ENCODE measurements at places on chromosomes 2 and 18.
A peak's percentile ranks its signal among the peaks of the same experiment; 100 is the strongest.

- no peak for DNase-seq
Observed at GRCh38 chr18:48121752-48122151, 191.3 kb upstream of the SMAD2 start.

GRCh38 chr2:168593713-168594112, 137.6 kb downstream of the CERS6 start:
- no peak for DNase-seq

DNA sequence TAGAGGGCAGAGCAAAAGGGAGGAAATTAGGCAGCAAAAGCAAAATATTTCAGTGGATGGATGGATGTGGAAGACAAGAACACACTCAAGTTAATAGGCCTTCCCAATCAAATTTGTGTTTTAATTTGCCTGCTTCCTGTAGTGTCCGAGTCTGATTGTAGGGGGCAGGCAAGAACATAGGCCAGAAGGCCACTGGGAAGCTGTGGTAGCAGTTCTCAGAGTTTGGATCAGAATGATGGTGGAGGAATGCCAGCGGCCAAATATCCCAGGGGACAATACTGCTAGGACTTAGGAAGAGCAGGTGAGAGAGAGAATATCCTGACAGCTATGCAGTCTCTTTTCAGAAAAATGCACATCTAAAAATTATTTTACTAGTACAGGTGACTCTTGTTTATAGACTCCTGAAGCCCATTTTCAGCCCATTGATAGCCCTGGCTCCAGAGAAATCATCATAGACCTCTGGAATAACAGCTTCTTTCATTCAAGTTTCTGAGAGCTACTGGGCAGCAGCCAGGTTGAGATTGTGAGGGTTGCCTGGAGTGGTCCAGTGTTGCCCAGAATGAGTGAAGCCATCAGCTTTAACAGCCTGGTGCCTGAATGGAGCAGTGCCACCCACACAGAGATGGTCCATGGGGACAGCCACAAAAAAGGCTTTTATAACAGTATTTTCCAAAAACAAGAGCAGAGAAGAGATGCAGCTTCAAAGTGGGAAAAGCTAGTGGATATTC, 19.1 kb upstream of the SERPINE2 start:
- no peak for DNase-seq

- DNase-seq: peak; percentile 60
Observed at GRCh38 chr18:47036298-47036874, 965 bp upstream of the ELOA2 start.

GRCh38 chr2:98469862-98470544, 25.3 kb downstream of the INPP4A start:
- no peak for DNase-seq

GRCh38 chr2:138504546-138505235, 3.1 kb downstream of the SPOPL start:
- DNase-seq: no peak

- DNase-seq: no peak
Observed at GRCh38 chr2:100630473-100630977, 67.7 kb downstream of the PDCL3 start.

GRCh38 chr2:203897544-203897943, 30.0 kb downstream of the CTLA4 start:
- no peak for DNase-seq

DNA sequence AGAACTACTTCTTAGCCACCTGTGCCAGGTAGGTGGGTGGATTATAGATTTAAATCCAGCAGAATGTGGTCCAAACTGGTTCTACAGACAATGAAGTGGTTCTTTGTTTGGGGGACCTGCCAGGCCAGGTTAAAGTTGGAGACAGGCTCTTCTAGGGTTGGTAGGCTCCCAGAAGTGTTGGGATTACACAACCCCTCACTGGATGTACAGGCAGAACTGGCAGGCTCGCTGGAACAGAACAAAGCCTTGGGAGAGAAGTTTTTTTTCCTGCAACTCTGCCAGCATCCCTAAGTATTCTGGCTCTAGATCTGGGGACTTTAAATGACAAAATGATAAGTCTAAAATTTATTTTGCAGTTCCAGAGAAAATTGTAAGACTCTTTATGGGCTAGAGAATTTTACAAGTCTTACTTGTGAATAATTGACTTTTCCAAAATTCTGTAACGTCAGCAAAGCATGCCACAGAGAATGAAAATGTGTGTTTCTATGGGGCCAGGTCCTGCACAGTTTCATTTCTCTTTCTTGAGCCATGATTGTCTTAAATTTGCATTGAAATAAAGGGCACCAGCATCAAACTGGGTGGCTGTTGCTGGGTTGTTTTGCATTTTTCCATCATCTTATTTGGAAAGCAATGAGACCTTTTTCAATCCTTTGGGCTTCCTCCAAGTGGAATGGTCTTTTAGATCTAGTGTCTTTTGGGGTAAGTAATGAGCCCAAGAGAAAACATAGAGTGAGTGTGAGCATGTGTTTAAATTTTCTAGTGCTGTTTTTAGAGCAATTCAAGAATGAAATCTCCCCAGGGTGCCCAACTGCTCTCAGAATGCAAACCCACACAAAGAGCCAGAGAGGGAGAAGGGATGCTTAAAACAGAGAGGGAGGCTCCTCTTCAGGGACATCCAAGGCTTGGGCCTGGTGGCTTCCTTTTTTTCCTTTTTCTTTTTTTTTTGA, 32.4 kb upstream of the ATL2 start:
- DNase-seq: no peak

- no peak for DNase-seq
Observed at GRCh38 chr2:4190548-4190947, 487.2 kb downstream of the DCDC2C start.

DNA sequence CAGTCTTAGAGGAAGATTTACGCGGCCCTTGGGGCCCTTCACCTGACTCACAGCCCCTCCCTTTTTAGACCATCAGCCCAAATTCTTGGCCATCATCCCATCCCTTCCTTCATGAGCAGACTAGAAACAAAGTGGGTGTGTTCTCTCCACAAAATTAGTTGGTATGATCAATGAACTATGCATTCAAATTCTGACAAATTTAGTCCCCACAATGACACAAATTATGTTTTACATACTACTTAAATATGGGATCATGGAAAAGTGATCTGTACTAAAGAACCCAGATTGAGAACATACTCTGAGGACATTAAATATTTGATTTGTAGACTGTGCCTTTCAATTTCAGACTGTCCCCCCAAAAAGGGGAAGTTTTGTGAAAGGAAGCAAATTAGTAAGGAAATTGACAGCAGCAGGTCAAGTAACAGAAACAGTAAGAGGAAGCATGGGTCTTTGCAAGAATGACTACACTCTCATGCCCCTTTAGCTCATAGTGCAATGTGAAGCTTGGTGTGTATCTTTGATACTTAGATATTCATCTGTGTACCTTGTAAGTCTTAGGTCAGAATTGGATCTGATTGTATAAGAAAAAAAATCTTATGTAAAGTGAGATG, 2.2 kb upstream of the MAPRE2 start:
- no peak for DNase-seq

DNA sequence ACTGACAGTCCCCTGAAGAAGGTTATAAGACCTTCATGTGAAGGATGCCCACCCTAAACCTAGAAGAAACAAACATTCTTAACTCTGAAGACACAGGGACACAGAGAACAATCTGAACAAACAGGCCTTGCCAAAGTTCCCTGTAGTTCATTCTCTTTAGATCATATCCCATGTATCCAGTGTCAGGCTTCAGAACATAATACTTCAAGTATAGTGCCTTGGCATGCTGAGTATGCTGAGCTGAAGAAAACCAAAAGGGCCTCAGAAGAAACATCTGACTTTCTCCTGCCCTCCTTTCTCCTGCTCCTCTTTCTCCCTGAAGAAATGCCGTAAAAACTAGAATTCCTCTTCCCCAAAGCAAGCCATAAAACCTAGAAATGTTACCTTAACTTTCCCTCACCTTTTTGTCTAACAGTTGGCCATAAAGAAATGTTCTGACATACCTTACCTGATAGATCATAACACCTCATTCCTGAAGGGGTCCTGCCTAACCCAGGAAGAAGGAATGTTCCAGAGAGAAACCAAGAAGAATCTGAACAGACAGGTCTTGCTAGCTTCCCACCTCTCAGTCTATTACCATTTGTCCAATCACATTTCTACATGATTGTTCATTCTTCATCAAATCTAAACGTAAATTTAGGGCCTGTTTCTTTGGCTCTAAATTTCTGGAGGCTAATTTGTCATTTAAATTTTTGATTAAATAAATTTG, 160.1 kb upstream of the ZC3H15 start:
- no peak for DNase-seq

- DNase-seq: no peak
Observed at GRCh38 chr2:141508806-141509595, 621.8 kb downstream of the LRP1B start.

- peak; percentile 60 for DNase-seq
Observed at GRCh38 chr2:216695401-216695821, at the start of gene IGFBP5. TSS of gene IGFBP5 (minus strand) at chr2:216695549. CDS start at chr2:216694775, 774 bp downstream.

DNA sequence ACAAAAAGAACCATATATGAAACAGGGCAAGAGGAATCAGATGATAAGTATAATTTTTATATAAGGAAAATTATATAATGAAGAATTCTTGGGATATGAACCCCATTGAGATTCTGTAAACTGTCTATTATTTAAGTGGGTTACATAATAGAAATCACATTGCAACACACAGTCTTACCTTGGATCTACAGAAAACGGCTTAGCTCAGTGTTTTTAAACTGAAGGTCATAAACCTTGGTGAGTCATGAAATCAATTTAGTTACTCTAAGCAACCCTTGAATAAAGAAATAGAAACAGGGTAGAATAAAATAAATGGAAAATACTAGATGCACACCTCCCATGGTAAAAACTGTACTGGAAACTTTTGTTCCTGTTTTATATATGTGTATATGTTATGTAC, 50.7 kb downstream of the METTL8 start:
- no peak for DNase-seq

DNA sequence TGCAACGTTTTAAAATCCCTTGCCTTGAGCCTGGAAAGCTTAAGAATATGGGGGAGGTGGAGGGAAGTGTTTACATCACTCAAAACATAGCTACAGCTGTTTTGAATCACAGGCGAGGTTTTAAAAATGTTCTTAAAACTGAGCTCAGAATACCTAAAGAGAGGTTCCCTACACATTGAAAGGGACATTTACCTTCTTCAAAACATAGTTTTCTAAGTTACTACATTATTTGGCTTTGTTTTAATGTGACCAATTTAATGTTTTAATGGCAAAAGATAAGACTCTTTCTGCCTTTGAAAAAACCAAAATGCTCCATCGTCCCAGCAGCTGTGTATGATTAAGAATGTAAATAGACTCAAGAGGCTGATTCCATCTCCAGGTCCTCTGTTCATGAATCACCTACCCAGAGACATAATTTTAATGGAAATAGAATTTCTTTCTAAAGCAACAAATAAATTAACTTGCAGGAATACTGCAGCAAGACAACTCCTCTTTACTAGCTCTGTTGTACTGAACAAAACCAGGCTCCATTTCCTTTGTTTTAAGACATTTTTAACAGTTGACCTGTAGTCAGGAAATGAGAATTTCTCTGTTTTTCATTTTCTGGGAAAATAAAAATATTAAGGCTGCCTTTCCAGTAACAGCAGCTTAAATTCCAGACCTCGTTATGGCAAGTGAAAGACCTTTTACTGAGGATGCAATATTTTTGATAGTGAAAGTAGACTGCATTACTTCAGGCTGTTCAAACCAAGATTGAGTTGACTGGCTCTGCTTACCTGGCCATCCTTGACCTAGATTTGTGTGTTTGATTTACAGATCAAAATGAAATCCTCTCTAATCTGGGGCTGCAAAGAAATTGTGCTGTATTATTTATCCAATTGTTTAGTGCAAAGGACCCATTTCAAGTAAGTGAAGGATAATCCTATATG, 33.7 kb upstream of the WDR75 start:
- DNase-seq: peak; percentile 54

GRCh38 chr2:221002101-221002685, 569.9 kb downstream of the EPHA4 start:
- no peak for DNase-seq

DNA sequence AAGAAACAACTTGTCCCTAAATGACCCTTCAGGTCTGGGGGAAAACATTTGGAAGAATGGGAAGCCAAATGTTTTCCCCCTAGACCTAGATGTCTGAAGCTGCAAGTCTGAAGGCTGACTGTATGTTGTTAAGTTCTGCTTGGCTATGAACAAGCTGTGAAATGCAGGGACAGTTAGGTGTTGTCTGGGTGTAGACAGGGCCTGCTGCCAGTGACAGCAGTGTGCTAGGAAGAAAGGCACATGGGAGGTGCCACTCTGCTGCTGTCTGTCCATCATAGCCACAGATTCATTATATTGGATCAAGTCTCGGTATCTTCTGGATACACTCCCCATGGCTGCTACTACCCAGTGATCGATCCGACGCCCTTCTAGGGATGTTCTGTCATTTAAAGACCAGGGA, 265.9 kb upstream of the PXDN start:
- DNase-seq: no peak

DNA sequence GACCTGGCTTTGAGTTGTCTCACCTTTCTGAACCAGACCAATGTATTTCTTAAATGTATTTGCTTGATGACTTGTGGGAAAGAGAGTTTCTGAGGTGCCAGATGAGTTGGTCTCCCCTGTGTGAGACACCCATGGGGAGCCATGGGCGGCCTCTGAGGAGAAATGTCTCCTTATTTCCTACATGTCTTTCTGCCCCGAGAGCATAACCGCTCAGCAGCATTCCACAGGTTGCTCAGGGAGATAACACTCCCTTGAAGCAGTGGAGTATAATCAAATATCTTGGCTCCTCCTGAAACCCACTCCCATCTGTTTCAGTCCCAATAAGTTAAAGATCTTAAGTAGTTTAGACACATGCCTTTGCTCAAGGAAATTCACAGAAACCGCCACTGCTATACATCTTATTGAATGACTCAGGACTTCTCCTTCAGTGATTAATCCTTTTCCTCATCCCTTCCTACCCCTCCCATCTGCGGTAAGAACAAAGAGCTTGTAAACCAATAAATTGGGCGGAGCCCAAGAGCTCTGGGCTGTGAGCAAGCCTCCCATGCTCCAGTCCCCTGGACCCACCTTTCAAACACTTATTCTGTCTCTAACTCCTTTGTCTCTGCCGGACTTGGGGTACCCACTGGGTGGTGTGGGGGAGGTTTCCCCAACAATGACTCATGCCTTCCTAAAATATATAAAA, 285.5 kb upstream of the LRRTM4 start:
- DNase-seq: no peak

GRCh38 chr2:172888714-172889669, 153.3 kb downstream of the RAPGEF4 start:
- no peak for DNase-seq

DNA sequence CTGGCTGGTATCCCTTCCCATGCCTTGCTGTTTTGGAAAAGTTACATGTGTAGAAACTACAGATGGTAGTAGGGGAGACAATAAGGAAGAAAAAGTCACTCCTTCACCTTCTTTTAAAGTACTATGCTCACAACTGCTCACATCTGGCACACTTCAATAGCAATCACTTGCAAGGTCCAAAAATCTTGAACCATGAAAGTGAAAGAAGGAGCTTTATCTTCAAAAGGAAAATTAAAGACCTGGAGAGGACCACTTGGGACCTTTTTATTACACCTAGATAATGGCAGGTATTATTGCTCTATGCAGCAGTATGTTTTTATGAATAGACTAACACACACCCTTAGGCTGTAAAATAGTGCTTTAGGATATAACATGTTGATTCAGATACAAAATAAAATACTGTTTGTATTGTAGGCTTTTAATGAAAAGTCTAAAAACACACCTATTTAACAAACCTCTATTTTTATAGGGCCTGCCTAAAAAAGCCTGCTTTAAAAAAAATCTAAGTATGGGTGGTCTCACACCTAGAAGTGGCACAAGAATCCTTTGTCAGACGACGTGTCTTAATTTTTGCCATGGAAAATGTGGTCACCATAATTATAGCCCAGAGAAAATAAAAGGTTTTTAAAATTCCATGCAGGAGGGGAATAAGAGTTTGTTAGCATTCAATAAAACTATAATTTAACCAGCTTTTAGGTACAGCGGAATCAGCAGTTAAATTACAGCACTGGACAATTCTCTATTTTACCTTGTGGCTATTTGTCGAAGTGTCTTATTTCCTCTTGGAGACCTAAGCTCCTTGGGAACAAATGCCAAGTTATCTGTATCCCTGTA, 124.0 kb downstream of the BCL2 start:
- no peak for DNase-seq
